ELR (cell line): ENCODE measurements at places on chromosomes 16 and 17.

DNA sequence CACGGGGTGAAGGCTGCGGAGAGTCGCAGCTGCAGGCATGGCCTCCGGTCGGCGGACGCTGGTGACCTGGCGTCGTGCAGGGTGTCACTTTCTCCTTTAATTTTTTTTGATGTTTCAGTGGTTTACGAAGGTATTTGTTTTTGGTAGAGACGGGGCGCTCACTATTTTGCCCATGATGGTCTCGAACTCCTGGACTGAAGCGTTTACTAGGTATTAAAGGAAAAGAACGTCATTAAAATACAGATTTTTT is 17.1 kb downstream of the ZNF213 start:
- no peak for DNase-seq

DNA sequence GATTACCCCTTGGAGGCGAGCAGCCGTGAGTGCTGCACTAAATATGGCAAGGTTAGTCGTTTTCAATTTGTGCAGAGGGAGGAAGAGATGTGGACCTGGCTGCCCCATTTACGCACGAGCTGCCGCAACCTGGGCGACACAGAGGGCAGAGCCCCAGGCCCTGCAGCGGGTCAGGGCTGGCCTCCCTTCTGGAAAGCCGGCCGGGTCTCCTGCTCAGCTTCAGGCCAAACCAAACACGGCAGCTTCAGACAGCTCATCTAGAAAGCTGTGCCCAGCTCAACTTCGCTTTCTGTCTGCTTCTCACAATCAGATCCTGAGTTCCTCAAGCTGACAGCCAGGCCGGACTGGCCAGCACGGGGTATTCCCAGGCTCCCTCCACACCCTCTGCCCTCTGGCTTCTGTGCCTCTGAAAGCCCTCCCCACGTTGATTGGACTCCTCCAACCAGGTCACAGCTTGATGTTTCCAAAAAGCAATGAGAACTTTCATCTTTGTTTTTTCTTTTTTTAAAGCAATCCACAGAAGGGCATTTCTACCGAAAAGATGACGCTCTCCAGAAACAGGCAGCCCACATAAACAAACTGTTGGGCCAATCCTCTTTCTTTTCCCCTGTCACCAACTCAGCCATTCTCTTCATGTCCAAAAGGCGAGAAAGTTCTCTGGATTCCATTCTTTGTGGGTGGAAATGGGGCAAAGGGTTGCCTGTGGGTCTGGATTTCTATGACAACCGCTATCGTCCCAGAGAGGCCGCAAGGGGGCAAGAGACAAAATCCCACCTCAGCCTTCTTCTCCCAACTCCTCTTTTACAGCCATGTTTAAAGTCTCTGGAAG is 189.0 kb downstream of the ZFHX3 start:
- no peak for DNase-seq

- peak; percentile 10 for DNase-seq
These were observed 87.0 kb upstream of the RPRML start for GRCh38 chr17:47066095-47066494.

DNA sequence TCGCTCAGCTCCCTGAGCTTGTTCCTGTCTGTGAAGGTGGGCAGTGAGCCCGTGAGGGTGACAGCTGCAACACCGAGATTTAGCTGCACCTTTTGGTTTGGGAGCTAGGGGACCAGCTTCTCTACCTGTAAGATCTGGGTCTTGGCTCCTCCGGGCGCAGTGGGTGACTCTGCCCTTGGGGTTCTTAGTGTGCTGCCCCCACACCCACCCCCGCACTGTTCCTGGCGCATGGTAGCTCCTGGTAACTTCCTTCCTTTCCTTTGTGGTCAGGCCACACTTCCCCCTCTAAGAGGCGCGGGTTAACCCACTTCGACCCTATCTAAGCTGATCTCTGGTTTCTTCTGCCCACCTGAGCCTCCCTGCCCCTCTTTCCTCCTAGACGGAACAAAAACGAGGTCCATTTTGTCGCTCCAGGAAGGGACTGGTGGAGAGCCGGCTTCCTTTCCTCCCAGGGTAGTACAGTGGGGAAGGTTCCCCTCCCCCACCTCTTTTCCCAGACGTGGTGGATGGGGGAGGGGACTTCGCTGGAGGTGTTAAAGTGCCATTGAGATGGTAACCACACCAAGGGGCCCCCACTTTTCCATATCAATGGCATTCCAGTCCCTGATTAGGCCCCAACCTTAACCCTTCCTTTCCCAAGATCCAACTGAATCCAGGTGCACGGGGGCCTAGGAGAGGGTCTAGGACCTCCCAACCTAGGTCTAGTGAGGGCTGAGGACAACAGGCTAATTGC is 4.6 kb upstream of the CLDN9 start:
- DNase-seq: no peak

GRCh38 chr16:88804173-88804551 is 573 bp downstream of the CDT1 start:
- no peak for DNase-seq

DNA sequence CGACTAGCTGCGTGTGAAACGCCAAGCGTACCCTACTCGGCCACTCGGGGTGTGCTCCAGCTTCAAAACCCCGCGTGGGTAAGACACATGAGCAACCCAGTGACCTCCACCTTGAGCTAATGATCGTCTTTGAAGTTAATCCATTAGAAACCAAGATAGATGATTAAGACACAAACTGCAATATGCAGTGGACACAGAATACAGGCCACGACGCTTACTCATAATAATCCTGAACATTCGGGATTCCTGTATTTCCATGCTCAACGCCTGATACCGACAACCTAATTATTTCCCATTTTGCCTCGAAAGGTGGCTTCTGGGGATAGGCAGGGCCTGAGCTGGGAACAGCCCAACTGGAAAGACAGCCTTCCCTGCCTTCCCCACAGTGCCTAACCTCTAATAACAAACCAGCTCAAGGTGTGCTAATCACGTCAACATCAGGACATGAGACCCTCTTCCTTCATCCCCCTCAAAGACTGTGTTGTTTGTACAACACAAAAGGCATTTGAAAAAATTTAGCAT is 504 bp upstream of the COPRS start:
- no peak for DNase-seq

- DNase-seq: no peak
These were observed 775 bp upstream of the CHP2 start for GRCh38 chr16:23753908-23754593.

GRCh38 chr17:80584176-80584905 is 39.7 kb downstream of the RPTOR start:
- DNase-seq: peak; percentile 40

GRCh38 chr17:72030067-72030899 is 90.5 kb upstream of the SOX9 start:
- DNase-seq: peak; percentile 87

DNA sequence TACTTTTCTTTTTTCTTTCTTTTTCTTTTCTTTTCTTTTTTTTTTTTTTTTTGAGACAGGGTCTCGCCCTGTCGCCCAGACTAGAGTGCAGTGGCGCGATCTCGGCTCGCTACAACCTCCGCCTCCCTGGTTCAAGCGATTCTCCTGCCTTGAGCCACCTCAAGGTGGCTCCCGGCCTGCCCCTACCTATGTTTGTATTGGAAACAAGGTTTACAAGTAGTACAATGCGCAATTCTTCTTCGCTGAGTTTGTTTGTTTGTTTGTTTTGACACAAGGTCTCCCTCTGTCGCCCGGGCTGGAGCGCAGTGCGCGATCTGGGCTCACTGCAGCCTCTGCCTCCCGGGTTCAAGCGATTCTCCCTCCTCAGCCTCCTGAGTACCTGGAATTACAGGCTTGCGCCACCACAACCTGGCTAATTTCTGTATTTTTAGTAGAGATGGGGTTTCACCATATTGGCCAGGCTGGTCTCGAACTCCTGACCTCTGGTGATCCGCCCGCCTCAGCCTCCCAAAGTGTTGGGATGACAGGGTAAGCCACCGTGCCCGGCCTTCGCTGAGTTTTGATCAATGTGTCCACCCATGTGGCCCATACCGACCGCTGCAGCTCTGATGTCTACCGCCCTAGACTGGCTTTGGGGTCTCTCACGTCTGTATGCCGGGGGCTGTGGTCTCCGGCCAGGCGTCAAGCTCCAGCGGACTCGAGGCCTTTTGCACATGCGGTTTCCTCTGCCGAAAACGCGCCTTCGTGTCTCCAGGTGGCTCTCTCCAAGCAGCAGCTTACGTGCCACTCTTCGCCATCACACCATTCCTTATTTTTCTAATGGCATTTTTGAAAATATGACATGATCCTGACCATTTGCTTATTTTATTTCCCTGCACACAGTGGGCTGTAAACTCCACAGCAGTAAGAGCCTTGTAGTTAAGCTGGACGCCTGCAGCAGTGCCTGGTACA is 1.1 kb upstream of the YBX2 start:
- DNase-seq: no peak

GRCh38 chr17:53607475-53607874 is 215.3 kb upstream of the KIF2B start:
- no peak for DNase-seq

- DNase-seq: no peak
These were observed 32.7 kb downstream of the CDK5RAP3 start for GRCh38 chr17:48003417-48004151.

DNA sequence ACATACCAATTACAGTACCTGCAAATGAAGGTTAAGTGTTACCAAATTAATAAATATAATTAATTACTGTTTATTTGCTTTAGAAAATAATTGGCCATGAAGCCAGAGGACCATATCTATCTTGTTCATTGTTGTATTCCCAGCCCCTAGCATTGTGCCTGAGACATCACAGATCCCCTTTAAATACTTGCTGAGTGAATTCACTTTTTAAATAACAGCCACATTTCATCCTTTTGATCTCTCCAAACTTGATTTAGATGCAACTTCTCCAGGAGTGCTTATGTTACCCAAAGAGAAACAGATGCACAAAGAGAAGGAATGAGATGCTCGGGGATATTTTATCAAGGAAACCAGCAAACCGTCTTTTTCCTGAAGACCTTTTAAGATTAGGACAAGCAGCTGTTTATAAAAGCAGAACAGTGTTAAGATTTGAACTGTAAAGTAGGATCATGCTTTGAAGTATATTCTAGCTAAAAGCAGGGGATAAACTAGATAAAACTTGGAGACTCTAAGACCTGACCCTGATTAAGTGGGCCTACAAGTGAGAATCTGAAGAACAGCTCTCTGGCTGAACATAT is 66.3 kb downstream of the CHD9 start:
- DNase-seq: no peak

DNA sequence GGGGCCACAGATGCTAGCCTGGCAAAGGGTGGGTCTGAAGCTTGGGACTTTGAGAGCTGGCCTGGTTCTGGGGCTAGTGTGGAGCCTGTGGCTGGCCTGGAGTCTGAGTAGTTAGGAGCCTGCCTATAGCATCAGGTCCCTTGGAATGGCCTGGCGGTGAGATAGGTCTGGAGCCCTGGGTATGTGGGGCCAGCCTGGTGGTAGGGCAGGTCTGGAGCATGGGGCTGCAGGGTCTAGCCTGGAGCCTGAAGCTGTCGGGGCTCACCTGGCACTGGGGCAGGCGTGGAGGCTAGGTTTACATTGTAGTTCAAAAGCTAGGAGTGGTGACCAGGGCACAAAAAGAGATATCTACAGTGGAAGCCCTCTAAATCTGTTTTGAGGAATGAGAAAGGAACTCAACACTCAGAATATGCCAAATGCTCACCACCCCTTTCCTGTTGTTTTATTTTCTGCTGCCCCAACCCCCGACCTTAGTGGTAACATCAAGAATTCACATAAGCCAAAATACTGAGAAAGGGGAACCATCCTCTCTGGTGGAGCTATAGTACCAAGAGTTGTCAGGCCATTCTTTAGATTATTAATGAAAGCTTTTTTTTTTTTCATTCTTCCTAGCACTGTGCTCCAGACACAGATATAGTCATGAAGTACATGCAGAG is 100.3 kb downstream of the TANC2 start:
- DNase-seq: no peak

DNA sequence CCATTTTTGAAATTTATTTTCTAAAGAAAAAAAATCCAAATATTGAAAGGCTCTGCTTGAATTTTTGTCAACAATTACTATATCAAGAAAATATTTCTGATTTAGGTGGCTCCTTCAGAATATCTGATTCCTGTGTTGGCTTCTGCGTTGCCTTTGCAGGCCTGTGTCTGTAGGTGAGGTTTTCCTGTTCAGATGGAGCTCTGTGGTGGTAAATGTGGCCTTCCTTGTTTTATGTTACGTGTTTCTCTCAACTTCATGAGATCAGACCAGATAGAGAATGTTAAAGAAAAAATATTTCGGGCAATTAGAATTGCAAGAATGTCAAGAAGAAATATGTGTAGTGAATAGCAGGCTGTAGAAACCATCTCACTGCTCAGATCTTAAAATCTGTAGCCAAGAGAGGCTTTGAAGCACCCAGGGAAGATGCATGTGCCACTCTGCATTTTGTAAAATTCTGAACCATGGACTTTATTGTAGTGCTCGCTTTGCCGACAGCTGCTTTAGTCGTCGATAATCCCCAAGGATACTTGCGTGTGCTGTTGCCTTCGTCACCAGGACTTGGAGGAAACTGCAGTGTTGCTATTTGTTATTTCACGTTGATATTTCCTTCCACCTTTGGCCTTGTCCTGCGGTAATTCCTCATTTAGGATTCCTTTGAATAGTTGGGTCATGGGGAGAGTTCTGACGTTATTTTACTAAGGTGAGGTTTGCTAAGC is 69.9 kb downstream of the RPTOR start:
- no peak for DNase-seq

GRCh38 chr17:28093999-28094716 is 51.7 kb downstream of the NLK start:
- no peak for DNase-seq
